CD4-positive, alpha-beta T cell treated with Interleukin-17A for 1 hour (primary cell): ENCODE measurements at places on chromosomes 6 and 20.

DNA sequence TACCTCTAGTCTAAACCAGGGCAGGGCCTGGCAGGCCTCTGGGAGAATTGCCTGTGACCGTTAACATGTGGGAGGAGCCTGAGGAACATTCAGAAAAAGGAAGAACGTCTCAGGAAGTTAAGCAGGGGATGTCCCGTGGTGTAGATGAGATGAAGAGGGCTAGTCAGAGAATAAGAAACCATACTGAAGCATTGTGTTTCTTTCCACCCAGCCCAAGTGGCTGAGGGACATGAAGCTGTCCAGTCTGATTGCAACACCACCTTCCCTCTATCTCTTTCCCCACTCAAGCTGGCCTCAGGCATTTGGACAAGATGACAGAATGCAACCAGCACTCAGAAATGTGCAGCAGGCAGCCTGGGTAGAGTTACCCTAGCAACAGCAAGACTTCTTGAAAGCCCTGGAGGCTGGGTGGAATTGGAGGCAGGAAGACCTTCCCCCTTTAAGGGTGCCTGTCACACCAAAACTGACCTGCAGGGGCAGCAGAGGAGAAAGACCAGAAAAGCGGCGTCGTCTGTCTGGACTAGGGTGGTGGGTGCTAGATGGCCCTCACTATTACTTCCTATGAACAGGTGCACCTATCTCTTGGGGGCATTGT lies 186.1 kb downstream of the UNC5CL start:
- no peak for DNase-seq

DNA sequence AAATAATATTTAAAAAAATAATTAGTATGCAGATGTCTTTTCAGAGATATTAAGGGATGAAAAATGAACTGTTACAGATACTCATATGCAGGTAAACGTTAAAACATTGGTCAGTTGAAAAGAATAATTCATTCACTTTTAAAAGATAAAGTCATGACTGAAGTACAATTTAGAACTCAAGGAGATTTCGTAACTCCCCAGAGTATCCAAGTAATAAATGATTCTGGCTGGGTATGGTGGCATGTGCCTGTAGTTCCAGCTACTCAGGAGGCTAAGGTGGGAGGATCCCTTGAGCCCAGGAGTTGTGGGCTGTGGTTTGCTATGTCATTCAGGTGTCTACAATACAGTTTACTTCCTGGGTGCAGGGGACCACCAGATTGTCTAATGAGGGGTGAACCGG lies 122.3 kb upstream of the TMEM181 start:
- DNase-seq = no peak

DNA sequence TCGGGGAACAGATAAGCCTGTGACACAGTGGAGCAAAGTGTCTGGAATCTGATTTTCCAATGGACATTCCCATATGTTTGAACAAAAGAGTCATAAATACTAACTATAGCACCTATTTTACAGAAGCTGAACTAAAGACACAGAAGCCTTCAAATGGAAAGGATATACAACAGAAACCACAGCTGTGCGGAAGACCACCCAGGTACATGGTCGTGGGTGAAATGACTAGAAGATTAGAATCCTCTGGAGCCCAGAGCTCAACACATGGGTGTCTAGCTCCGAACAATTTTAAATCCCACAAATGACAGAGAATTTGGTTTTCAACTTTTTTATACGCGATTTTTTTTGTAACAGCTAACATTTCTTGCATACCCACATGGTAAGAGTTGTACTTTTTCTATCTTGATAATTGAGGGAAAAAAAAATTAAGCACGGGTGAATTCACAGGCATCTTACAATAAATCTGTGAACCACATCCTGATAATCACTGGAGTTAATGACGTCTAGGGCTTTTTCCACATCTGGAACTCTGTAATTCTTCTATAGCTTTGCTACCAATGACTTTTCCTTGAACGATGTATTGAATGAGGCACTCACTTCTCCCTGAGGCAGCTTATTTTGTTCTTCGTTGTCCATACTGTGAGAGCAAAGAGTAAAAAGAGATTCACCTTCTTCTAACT lies 271.1 kb upstream of the AGPAT4 start:
- DNase-seq = no peak

- no peak for DNase-seq
Observed at GRCh38 chr6:25655723-25656122, 3.7 kb downstream of the SCGN start.

DNA sequence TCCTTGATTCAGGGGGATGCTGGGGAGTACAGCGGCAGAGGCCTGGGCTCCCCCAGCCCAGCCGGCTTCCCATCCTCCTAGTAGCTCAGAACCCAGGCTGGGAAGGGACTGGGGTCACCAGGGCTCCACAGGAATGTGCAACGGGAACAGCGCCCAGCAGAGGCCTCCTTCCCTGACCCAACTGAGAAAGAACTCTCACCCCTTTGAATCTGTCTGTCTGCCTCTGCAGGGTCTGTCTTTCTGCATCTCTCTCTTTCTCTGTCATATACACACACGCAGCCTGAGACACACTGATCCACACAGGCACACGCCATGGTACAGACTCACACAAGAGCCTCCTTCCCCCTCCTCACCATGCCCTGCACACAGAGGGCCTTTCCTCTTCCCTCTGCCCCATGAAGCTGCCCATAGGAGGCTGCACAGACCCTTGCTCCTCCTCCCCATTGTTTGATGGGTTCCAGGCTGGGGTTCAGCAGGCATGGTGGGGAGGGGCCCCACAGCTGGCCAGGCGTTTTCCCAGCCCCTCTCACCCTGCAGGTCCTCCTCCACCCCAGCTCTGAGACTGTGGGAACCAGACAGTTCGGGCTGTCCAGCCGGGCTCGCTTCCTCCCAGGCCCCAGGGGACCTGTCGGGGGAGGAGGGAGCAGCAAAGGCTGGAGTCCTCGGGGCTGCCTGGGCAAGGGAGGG lies 2.8 kb downstream of the FOXS1 start:
- DNase-seq = no peak

DNA sequence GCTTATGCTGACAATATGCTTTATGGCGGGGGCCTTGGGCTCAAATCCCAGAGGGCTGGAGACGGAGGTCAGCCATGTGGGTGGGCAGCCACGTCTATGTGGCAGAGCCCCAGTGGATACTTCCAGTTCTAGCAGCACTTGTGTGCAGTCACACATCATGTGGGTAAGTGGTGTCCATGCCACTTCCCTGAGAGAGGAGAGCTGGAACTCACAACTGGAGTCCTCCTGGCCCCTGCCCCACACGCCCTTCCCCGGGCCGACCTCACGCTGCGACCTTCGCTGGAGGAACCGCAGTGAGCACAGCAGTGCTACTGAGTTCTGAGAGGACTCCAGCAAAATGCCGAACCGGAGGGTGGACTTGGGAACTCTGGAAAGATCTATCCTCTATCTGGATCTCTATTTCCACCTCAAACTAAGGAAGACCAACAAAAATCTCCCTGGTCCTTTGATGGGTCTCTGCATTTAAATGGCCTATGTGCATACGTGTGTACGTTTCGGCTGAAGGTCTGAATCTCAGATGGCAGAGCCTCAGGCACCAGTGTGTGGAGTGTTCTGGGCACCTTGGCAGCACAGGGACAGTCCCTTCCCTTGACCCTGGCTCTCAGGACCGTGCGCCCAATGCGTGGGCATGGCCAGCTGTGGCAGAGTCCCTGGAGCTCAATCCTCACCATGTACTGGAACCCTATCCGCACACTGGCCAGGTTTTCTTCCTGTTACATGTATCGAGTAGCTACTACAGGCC lies 55.4 kb downstream of the GNAS-AS1 start:
- no peak for DNase-seq

- no peak for DNase-seq
Observed at GRCh38 chr20:50729901-50730764, 1.2 kb upstream of the PARD6B start.

DNA sequence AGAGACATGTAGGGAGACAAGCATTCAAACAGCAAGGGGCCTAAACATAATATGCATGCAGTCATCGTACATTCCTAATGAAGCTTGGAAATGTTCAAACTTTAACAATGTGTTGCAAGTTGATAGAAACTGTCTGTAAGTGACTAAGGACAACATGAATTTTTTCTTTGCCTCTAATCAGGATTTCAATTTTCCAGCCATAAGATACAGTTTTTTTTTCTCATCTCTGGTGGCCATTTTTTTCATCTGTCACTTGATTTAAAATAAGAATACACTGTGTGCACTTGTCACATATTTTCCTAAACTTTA lies 22.2 kb upstream of the MTRF1L start:
- no peak for DNase-seq

DNA sequence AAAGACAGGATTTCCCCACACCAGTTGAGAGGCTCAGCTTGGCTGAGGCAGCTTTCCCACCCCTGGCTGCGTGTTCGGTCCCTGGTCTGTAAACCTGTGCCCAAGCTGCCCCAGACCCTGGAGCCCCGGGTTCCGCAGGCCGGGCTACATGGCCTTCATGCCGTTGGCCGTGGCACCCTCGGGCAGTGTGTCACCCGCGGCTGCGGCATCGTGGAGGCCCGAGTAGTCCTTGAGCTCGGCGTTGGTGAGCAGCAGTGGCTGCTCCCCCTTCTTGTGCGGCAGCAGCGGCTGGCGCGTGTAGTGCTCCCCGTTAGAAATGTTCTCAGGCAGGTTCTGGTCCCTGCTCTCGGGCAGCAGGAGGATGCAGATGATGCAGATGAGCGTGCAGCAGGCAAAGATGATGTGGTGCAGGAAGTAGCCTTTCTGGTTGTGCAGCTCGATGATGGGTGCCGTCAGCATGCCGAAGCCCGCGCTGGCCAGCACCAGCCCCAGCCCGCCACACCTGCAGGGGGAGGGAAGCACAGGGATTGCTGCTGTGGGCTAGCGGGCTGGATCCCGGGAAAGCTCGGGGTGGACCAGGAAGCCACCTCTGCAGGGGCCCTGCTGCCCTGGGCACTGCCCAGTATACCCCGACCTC lies 14.3 kb downstream of the PSMG4 start:
- no peak for DNase-seq

DNA sequence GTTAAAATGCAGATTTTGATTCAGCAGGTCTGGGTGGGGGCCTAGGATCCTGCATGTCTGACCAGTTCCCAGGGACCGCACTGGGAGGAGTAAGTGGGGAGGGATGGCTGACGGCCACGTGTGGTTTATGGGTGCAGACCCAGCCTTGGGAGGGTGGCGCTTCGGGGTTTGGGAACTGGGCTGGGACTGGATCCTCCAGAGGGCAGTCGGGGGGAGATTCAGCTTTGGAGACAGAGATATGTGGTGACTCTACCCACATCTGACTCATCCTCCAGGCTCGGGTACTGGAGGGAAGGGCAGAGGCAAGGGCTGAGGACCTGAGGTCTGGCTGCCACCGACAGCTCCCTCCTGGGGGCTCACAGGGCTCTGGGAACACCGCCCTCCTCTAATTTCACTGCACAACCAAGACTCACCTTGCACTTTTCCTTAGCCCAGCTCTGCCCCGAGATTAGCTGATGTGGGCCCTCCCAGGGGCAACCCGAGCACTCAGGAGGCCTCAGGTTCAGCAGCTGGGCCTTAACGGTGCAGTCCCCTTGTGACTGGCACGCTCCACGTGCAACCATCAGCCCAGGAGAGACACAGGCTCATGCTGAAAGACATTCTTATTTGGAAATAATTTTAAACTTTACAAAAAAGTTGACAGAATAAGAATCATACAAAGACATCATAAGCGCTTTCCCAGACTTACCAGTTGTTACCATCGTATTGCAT lies 172.8 kb upstream of the PMEPA1 start:
- no peak for DNase-seq

DNA sequence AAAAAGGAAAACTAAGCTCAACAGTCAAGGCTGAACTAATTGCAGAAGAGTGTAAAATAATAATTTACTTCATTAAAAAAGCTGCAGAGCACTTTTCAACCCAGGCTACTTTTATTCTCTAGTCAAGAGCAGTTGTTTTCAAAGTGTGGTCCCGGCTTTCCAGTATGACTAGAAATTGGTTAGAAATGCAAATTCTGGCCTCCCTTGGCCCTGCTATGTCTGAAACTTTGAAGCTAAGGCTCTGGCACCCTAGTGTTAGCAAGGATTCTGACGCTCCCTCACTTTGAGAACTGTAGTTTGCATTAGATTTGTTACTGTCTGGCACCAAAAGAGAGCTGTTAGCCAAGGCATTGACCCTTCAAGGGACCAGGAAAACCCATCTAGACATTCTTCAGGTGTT lies 9.5 kb upstream of the NXT1 start:
- DNase-seq = no peak

- DNase-seq = no peak
Observed at GRCh38 chr6:54695815-54696214, 150.8 kb upstream of the FAM83B start.

DNA sequence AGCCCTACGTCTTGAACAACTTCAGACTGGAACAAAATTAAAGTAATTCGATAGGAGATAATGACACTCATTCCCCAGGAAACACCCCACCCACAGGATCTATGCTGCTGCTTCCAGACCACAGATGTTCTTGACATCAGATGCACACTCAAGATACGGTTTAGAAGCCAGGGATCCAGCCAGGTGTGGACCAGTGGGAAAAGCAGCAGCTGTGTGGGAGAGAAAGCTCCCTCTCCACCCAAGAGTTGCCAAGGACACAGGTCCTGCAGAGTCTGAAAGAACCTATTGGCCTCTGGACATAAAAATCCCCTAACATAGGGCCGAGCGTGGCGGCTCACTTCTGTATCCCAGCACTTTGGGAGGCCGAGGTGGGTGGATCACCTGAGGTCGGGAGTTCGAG lies 91.7 kb upstream of the NFATC2 start:
- DNase-seq = no peak

GRCh38 chr6:118285791-118286190 lies 262.3 kb upstream of the PLN start:
- no peak for DNase-seq

DNA sequence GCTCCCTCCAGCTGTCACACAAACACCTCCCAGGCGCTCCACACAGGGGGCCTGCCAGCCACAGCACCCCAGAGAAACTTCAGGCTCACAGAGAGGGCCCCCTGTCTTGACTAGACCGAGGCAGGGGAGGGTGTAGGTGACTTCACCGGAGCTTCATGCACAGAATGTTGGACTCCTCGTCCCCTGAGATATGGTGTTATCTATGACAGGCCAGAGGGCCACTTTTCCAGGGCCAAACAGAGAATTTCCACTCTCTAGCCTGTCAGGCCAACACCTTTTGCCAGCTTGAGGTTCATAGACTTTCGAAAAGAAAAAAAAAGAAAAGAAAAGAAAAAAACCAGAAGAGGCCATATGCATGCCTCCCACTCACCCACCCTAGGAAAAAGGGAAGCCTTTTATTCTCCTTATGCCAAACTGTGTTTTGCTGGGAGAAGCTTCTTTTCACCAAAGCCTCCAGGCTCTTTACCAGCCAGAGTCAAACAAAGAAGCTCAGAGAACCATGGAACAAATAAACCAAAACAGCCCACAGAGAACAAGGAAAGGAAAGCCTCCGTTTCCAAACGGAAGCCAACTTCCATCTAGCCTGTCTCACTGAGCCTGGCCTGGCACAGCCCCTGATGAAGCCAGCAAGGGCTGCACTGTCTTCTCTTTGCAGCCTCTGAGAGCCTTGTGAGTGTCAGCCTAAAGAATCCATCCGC lies 313.2 kb upstream of the JARID2 start:
- no peak for DNase-seq

- no peak for DNase-seq
Observed at GRCh38 chr6:52326540-52327364, 35.2 kb upstream of the PAQR8 start.

DNA sequence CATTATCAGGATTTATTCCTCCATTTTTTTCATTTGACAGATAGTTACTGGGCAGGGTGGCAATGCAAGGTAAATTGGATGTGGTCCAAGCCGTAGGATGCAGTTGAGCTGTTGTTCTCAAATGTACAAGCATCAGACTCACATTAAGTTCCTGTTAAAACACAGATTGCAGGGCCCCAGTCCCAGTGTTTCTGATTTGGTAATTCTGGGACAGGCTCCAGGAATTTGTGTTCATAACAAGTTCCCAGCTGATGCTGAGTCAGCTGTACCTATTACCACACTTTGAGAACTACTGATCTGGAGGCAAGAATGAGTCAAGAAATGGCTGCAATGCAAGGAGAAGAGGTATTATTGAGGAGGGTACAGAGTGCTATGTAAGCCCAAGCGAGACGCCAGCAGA lies 11.7 kb downstream of the TMEM244 start:
- DNase-seq = no peak
